ENCODE measurements at places on chromosomes 6 and 20.
A peak's percentile ranks its signal among the peaks of the same experiment; 100 is the strongest.

DNA sequence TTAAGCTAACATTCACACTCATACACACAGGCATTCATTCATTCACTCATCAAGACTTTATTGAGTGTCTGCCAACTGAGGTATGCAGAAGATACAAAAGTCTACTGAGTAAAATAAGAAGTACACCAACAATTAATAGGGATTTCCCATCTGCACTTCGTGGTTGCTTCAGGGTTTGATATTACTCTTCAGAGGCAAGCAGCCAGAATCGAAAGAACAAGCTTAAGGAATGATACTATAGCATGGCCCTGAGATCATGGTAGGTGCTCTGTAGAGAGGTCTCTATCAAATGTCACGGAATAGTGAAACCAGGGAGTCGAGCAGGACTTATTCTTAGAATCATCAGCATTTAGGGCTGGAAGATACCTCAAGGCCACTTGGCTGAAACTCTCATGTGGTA is 135.4 kb downstream of the NRN1 start:
- DNase-seq: no peak

DNA sequence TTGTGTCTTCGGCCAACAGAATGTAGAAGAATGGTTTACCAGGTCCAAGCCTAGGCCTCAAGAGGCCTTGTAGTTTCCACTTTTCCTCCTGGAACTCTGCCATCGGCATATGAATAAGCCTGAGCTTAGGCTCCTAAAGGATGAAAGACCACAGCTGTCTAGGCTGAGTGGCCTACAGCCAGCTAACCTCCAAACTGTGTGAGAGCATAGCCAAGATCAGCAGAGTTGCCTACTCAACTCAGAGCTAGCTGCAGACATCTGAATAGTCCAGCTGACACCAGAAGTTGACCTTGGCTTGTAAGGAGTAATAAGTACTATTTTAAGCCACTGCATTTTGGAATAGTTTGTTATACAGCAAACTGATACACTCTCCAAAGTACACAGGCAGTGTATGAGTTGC is 52.6 kb upstream of the SMIM29 start:
- no peak for DNase-seq

DNA sequence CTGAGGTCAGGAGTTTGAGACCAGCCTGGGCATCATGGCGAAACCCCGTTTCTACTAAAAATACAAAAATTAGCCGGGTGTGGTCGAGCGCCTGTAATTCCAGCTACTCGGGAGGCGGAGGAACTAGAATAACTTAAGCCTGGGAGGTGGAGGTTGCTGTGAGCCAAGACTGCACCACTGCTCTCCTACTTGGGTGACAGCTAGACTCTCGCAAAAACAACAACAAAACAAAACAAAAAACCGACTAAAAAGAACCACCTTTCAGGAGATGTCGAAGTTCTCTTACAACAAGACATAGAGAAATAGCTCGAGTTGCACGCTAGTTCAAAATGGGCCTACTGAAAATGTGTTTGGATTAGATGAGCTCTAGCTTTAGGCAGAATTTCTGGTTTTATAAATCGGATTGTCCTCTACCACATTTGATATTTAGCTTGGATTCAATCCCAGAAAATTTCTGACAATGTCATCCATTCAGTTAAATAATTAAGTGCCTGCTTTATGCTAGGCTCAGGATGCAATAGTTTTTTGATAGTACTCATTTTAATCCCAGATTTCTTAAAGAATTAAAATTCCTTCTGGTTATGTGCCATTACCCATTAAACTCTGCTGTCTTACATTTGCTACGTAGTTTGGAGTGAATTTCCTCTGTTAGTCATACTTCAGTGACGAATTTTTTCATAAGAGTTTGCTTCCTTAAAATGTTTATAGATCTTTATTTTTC is 137.5 kb upstream of the SHLD1 start:
- DNase-seq: no peak

DNA sequence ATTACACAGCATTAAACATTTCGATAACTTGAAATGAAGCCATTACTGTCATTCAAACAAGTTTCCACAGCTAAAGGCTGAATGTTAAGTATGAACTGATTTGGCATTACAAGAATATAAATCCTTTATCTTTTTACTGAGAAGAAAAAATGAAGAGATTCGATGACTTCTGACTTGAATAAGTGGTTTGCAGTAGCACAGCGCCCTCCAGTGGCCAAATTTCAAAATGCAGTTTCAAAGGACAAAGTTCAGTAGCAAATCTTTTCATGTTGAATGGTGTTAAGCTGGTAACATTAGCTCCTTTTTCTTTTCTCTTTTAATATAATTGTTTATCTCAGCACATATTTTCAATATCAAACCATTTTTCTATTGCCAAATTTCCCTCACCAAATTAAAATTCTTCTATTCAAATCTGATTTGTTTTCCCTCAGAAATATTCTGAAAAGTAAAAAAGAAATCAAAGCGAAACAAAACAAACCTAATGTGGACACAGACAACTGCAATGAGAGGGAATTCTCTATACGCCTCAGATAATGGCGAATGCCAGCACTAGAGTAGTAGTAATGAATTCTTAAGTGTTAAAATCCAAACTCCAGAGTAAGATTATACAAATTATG is 145.7 kb downstream of the BTBD9 start:
- peak; percentile 79 for DNase-seq

DNA sequence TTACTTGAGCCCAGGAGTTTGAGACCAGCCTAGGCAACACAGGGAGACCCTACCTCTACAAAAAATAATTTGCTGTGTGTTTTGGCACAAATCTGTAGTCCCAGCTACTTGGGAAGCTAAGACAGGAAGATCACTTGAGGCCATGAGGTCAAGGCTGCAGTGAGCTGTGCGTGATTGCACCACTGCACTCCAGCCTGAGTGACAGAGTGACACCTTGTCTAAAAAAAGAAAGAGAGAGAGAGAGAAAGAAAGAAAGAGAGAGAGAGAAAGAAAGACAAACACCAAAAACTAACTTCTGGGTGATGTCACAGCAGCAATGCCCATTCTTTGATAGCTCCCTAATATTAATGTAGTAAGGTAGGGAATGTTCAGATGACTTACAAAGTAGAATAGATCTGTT is 20.4 kb downstream of the USP49 start:
- DNase-seq: no peak

DNA sequence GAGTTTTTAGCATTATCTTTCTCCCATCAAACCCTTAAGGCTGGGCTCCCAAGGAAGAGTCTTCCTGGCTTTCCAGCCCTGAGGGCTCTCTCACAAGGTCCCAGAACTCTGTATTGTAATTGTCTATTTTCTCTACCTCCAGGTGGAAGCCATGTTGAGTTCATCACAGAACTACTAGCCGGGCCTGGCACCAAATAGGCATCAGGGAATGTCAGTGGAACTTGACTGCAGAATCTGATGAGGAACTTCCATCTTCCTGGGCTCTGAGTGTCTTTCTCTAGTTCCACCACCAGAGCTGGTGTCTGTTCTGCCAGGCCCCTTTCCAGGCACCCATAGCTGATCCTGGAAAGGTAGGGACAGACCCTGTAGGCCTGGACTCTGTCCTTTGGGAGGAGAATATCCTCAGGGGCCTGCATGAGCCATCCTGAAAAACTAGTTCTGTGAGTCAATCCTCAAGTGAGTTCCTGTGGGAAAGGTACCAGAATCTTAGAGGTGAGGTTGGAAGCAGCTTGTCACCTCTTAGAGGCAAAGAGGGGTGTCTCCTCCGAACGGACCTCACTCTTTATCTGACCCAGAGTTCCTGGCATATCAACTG is 11.1 kb upstream of the TOP1 start:
- DNase-seq: no peak

Data from stimulated activated CD4-positive, alpha-beta T cell treated with anti-CD3 and anti-CD28 coated beads, Interleukin-1b, Interleukin-23, amount 100 ng/mL, for 4 hours (primary cell).